IMR-90 (cell line): ENCODE measurements at places on chromosomes 16 and 17.

GRCh38 chr17:15436473-15437302, 30.7 kb downstream of the CDRT4 start:
- DNase-seq: peak; percentile 34

DNA sequence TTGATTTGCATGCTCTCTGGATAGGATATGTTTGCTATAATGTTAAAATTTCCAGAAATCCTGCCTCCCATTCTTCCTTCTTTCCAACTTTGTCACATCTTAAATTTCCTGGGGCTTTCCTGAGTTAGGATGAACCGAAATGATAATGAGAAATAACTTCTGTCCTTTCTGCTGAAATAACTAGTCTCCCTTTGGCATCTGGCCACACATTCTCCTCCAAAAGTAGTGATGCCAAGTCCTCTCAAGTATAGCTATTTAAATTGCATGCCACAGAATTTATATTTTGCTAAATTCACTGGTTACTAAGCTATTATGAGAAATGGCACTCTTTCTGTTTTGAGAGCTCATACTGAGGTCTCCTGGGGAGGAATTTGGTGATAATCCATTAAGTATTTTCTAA, 30.6 kb downstream of the FAM20A start:
- no peak for DNase-seq

- DNase-seq: no peak
Measured at GRCh38 chr17:36532435-36532975, 2.2 kb downstream of the MYO19 start.

DNA sequence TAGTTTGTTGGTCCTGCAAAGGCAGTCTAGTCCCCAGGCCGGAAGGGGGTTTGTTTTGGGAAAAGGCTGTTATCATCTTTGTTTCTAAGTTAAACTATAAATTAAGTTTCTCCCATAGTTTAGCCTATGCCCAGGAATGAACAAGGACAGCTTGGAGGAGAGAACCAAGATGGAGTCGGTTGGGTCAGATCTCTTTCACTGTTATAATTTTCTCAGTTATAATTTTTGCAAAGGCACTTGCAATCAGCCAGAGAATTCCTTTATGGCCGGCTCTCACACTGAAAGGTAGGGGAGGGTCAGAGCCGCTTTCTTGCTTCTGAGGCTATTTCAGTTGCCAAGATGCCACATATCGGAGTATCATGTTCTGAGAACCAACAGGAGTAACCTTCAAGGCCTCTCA, 59.2 kb upstream of the ATF7IP2 start:
- DNase-seq: no peak

DNA sequence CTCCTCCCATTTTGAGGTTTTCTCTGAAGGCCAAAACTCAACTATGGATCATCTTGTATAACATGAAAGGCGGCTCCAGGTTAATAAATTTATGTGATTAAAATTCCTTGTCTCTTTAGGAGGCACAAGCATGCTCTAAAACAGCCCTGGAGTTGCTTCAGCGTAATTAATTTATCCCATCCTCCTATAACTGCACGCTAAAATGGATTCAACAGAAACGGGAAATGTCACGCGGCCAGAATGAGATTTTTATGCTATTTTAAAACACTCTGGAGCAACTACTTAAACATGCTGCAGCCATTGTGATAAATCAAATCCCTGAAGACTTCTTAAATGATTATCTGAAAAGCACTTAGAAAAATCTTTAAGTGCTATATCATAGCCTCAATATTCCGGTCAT, 106.6 kb downstream of the ADAMTS18 start:
- no peak for DNase-seq

GRCh38 chr17:41751288-41751687, 16.8 kb upstream of the HAP1 start:
- DNase-seq: no peak

GRCh38 chr17:62032480-62032879, 32.6 kb downstream of the MED13 start:
- DNase-seq: no peak

DNA sequence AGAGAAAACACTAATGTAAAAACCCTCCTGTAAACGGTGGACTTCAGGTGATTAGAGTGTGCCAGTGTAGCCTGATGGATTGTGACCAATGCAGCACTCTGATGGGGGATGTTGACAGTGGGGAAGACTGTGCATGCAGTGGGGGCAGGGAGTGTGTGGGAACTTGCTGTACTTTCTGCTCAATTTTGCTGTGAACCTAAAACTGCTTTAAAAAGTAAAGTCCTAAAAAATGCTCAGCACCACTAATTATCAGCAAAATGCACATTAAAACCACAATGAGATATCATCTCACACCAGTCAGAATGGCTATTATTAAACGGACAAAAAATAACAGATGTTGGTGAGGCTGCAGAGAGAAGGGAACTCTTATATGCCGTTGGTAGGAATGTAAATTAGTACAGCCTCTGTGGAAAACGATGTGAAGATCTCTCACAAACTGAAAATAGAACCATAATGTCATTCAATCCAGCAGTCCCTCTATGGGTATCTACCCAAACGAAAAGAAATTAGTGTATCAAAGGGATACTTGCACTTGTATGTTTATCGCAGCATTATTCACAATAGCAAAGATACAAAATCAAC, 9.7 kb upstream of the ULK2 start:
- DNase-seq: no peak

- no peak for DNase-seq
Measured at GRCh38 chr16:1263591-1264344, 7.9 kb downstream of the TPSD1 start.

DNA sequence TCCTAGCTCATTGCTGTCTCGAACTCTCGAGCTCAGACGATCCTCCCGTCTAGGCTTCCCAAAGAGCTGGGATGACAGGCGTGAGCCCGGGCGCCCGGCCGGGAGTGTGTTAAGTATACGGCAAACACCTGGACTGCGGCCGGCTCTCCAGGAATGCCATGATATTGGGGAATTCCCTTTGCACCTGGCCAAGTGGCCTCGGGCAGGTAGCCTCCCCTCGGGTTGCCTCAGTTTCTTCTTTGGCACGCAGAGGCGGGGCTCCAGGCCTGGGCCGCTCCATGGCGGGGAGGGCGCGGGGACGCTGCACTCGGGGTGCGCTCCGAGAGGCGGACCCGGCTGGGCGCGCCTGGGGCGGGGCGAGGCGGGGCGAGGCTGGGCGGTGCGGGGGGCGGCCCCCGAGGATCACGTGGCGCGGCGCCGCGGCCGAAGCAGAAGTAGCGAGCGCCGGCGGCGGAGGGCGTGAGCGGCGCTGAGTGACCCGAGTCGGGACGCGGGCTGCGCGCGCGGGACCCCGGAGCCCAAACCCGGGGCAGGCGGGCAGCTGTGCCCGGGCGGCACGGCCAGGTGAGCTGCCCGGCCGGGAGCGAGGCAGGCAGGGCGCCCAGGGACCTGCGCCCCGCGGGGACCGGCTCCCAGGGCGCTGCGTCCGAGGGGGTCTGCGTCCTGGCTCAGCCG, at the start of gene PLCG2:
Gene PLCG2, plus strand, starts transcription at position 431 of the 675 bp plus-strand sequence. CDS start 6,699 bp downstream, outside the sequence.
- no peak for DNase-seq

- DNase-seq: no peak
Measured at GRCh38 chr17:77153472-77153871, 12.7 kb downstream of the SEC14L1 start.
